GOT3 (cell line): ENCODE measurements at places on chromosomes 2 and 18.

- no peak for DNase-seq
Observed at GRCh38 chr18:74803769-74804168, 206.1 kb downstream of the ZNF407 start.

- DNase-seq = no peak
Observed at GRCh38 chr18:681985-682384, 24.5 kb downstream of the TYMS start.

DNA sequence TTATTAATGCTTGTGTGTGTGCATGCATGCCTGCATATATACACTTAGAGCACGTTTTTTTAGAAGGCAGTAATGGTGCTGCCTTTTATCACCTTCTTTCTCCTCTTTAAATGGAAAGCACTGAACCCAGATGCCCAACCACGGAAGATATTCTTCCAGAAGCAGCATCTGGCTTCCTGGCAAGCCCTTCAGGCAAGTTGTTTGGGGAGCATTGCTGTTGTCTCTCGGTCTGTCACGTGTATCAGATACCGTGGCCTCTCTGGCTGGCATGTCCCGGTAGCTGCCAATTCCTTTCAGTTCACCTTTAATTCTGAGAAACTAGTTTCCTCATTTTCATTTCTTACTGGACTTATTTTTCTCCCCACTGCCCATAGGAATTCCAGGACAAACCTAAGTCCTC, 587.8 kb downstream of the ARHGAP15 start:
- DNase-seq = no peak

DNA sequence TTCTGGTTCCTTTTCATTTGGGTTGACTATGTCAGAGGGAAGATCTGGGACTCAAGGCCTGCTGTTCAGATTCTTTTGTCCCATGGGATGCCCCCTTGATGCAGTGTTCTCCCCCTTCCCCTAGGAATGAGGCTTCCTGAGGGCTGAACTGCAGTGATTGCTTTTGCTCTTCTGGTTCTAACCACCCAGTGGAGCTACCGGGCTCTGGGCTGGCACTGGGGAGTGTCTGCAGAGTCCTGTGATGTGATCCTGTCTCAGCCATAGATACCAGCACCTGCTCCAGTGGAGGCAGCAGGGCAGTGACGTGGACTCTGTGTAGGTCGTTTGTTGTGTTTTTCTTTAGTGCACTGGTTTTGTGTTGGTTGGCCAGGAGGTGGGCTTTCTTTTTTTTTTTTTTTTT, 32.1 kb upstream of the RHOB start:
- no peak for DNase-seq

DNA sequence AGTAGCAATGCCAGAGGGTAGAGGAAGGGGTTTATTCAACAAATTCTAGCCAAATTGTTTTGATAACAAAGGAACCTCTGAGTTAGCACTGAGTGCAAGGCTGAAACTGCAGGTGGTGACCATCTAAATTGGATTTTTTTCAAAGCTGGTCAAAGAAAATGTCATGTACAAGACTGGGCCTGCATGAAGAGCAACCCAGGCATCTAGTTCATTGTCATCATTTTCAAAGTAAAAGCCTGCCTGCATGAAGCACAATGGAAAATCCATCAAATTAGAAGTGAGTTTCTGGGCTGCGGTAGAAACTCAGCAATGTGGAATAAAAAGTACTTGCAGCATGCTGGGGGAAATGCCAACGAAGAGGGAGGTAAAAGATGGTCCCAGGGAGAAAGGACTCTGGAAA, 80.8 kb upstream of the PPP1CB start:
- no peak for DNase-seq

GRCh38 chr2:8573234-8573941, 108.5 kb upstream of the ID2 start:
- DNase-seq = no peak
